ENCODE measurements at places on chromosomes 2 and 18.
A peak's percentile ranks its signal among the peaks of the same experiment; 100 is the strongest.

DNA sequence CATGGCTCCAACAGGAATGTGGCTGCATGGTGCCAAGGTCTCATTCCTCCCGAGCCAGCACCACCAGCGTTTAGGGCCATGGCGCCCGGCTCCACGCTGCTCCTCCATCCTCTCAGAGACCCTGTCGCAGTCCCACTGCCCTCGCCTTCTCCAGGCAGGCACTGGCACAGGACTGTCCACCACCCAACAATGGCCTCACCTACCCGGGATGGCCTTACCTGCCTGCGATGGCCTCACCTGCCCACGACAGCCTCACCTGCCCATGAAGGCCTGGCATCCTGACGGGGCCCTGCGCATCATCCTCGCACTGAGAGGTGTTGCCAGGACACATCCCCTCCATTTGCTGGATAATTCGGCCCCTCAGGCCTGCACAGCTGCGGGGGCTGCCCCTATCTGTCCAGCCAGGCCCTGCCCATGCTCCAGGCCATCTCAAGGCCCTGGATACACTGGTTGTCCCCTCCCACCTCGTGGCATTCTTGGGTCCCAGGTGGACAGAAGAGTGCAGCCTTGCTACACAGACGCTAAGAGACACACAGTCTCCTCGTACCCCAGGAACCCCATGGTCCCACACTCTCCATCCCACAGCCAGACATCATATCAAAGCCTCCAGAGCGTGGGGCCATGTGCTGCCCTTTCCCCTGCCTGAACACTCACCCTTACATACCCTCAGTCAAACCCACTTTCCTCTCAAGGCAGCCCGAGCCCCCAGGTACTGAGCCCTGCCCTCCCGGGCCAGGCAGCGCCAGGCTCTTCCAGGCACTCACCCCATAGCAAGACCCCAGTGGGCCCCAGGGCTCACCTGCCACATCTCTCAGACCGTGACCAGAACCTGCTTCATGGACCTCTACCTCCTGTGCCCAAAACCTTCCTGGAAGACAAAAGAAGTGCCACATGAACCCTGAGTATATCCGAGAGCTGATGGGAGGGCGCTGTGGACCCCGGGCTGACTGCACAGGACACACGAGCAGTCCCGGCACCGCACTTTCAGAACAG, 268.6 kb downstream of the EIPR1 start:
- no peak for DNase-seq

DNA sequence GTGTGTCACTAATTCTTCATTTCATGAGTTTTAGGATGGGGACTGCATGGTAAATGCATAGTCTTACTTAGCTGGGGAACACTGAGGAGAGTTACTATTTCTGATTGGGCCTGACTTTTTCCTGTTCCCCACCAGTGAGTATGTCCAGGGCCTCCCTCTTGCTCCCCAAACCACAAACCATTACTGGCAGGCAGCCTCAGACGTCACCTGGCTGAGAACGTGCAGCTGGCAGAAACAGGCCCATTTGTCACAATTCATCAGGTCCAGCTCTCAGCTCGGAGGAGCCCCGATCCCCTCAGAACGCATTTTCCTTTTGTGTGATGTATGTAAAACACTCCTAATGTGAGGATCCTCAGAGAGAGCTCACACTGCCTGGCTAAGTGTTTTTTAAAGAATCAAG, 71.7 kb upstream of the SIX3 start:
- no peak for DNase-seq

GRCh38 chr18:56645415-56646016, 5.6 kb upstream of the WDR7 start:
- DNase-seq, result peak; percentile 23

DNA sequence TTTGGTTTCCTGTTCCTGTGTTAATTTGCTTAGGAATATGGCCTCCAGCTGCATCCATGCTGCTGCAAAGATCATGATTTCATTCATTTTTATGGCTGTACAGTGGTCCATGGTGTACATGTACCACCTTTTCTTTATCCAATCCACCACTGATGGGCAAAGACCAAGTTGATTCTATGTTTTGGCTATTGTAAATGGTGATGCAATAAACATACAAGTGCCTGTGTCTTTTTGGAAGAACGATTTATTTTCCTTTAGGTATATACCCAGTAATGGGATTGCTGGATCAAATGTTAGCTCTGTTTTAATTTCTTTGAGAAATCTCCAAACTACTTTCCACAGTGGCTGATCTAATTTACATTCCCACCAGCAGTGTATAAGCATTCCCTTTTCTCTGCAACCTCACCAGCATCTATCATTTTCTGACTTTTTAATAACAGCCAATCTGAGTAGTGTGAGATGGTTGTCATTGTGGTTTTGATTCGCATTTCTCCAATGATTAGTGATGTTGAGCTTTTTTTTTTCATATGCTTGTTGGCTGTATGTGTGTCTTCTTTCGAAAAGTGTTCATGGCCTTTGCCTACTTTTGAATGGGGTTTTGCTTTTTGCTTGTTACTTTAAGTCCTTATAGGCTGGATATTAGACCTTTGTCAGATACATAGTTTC, 19.4 kb downstream of the EXOC6B start:
- no peak for DNase-seq

GRCh38 chr18:58856881-58857280, 7.8 kb upstream of the ZNF532 start:
- no peak for DNase-seq

GRCh38 chr2:64804651-64805050, 150.9 kb upstream of the SERTAD2 start:
- no peak for DNase-seq

DNA sequence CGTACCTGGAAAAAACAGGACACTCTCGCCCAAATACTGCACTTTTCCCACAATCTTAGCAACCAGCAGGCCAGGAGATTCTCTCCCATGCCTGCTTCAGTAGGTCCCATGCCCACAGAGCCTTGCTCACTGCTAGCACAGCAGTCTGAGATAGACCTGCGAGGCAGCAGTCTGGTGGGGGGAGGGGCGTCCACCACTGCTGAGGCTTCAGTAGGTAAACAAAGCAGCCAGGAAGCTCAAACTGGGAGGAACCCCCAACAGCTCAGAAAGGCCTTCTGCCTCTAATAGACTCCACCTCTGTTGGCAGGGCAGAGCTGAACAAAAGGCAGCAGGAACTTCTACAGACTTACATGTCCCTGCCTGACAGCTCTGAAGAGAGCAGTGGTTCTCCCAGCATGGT, 1202.8 kb upstream of the ACVR2A start:
- no peak for DNase-seq

DNA sequence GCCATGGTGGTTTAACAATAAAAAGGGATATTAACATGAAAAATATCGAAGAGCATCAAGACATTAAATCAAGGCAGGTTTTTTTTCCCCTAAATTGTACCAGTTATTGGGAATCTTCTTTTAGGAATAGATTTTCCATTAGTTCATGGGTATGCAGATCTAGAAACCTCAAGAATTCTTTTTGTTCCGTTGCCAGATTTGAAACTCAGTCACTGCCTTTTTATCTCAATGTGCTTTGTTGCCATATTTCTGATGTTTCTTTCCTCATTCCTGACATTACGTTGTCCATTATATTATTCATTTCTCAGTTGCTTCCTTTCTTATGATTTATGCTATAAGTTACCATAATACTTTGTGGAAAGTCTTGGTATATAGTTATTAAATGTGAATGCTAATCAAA, 162.2 kb downstream of the CD226 start:
- DNase-seq, result no peak

GRCh38 chr2:236171181-236171679, 3.0 kb upstream of the GBX2 start:
- DNase-seq, result no peak

- DNase-seq, result no peak
Observed at GRCh38 chr2:28248511-28248910, 144.1 kb upstream of the FOSL2 start.

DNA sequence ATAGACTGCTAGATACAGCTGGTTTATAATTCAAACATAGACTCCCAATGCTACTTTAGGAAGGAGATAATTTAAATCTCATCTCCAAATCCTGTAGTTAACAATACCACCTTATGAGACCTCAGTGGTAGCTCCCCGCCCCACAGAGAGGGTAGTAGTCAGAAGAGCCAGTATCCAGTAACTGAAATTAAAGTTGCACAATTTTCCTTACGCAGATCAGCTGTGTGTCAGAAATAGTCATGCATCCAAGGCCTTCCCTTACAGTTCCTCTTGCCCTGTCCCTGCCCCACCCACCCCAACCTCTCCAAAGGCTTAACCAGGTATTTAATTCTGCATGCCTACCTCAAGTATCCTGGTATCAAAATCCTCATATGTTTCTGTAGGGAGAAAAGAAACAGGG, 15.5 kb downstream of the MRPS5 start:
- no peak for DNase-seq

GRCh38 chr2:204416236-204416635, 129.0 kb upstream of the PARD3B start:
- DNase-seq, result no peak

DNA sequence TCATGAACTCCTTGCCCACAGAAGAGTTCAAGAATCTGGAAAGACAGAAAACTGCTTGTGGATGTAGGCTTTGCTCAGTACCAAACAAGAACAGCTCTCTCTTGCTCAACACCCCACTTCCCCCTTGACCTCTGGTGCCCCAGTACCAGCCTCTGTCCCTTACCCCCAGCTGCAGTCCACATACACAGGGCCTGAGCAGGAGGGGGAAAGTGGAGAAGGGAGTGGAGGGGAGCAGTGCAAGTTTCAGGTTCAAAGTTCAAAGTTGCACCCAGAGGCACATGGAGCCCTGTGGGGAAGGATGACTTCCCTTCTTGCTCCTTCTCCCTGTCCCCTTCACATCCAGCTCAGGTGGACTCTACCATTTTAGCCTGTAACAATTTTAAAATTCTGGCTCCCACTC, 61.1 kb upstream of the LPIN2 start:
- no peak for DNase-seq

- DNase-seq, result peak; percentile 16
Observed at GRCh38 chr18:70195852-70196434, 9.5 kb downstream of the RTTN start.

GRCh38 chr2:143877876-143878530, 641.9 kb downstream of the ZEB2 start:
- DNase-seq, result no peak

- DNase-seq, result no peak
Observed at GRCh38 chr2:38672445-38673391, 6.8 kb downstream of the GALM start.

DNA sequence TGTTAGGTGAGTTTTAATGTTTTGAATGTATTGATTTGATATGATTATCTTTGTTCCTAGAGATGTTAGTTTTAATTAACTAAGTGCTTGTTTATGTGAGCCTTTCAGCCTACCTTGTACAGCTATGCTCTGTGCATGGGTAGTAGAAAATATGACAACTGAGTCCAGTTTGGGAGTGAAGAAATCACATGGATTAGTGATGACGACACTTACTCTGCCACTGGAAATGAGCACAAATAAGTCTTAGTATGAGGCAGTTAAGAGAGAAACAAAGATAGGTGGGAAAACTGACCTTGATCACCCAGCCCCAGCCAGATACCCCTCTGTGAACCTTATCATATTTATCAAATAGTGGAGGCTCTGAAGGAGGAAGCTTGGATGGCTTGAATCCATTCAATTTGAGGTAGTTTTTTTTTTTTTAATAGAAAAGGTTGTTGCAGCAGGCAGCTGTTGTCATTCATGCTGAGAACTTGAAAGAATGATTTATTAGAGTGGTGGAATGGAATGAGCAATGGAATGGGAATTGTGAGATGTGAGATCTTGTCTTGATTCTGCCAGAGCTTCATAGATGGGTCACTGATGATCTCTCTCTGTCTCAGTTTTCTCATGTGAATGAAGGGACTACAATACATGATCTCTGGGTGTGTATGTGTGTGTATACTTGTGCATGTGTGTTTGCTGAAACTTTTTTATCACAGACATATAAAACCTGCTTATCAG, 96.4 kb downstream of the MAP3K20 start:
- DNase-seq, result no peak

- peak; percentile 26 for DNase-seq
Observed at GRCh38 chr2:157625296-157625695, 3.4 kb downstream of the ACVR1C start.

DNA sequence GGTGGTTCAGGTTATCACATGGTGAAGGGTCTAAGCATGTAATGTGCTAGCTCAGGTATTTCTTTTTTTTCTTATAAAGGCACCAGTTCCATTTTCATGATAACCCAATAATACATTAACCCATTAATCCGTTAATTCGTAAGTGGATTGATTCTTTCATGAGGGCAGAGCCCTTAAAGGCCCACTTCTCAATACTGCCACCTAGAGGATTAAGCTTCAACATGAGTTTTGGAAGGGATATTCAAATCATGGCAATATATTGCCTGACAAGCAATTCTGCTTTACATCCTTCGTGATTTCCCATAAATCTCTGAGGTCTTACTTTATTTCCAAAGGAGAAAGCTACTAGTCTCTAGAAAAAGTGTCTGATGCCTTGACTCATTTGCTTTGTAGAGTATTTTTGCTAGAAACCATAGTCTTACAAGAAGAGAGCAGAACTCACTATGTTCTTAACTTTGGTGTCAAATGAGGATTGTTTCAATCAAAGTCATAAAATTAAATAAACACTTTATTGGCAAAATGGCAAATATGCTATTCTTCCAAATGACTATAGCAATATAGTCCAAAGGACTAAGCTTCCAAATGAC, 271.3 kb downstream of the KCNS3 start:
- no peak for DNase-seq

DNA sequence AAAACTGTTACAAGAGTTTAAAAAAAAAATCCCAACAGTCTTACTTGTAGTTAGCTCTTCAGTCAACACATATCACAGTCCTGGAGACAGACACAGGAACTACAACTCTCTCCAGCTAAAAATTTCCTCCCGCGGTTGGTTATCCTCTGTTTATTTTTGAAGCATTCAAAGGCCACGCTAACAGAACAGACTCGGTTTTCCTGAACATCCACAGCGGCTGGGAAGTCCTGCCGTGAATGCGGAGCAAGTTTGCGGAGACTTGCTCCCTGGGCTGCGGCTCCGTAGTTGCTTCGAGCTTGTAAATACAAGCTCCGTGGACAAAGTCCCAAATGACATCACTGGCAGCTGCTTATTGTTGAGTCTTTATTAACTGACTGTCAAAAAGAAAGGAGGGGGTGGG, at the start of gene NCKAP5:
Gene NCKAP5 (minus strand): TSS at position 292 of the 400 bp plus-strand sequence. CDS start 50,937 bp downstream, outside the sequence.
- no peak for DNase-seq

DNA sequence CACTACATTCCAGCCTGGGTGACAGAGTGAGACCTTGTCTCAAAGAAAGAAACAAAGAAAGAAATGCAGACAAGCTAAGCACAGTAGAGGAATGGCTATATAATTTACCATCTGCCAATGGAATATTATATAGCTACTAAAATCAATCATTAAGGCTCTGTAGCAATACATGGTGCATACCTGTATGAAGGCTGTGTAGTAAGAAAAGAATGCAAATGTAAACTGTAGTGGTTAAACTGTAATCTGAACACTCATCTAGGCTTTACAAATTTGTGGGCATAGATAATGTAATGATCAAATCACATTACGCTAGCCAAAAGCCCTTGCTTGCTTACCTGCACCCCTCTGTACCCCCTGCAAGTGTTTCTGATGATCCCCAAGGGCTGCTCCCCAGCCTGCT, 230.9 kb downstream of the LTBP1 start:
- DNase-seq, result no peak

- no peak for DNase-seq
Observed at GRCh38 chr2:109637749-109638570, 23.8 kb downstream of the SOWAHC start.

Measured in CD4-positive, alpha-beta memory T cell (primary cell).